ENCODE measurements at places on chromosomes 2 and 18. TPM values are rescaled to one million over a fixed set of nuclear protein-coding genes. Genes with fewer than 3 reads are reported as not detected.

The ABHD1 gene
- 0.85 TPM for polyA plus RNA-seq

DNA sequence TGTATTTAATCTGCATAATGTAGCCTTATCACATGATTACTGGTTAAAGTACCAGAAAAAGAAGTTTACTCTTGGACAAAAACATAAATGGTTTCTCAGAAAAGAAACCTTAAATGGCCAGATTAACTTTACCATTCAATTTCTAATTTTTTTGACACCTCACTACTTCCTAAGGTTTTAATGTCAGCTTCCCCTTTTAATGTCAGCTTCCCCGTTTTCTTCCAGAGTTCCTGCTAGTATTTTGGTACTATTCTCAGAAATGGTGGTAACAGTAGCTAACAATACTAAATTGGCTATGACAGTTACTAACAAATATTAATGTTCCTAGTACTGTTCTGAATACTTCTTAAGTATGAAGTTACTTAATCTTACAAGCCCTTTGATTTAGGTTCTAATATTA lies 22.4 kb upstream of the SLC8A1 start:
- no peak for DNase-seq

DNA sequence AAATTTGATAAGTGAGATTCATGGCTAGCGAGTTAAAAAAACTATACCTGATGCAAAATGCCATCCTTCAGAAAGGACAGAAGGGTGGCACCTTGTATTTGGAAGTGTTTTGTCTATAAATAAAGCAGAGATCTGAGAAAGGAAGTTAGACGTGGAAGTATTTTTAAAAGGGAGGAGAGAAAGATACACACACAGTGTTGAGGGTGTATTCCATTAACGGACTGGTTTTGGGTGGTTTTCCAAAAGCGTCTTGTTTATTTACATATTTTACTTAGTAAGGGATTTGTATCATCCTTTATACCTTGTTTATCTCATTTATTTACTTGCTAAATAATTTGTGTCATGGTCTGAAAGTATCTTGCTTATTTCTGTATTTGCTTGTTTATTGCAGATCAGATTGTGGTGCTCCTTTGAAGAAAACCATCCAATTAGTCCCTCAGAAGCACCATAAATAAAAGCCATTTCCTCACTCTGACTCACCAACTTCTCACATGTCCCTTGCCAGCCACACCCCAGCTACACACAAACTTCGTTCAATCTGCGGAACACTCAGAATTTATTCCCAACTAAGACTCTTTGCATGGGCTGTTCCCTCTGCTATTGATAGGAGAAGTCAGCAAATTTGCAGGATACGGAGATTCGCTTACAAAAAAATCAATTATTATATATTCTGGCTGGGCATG lies 90.8 kb downstream of the FAM124B start:
- DNase-seq: no peak

- no peak for DNase-seq
These were observed 2.8 kb upstream of the BUB1 start for GRCh38 chr2:110680709-110681108.

Data from HepG2 (cell line).